ENCODE measurements at places on chromosomes 1 and 21.

- peak; percentile 14 for DNase-seq
Observed at GRCh38 chr1:108590957-108591356, 31.1 kb downstream of the EEIG2 start.

DNA sequence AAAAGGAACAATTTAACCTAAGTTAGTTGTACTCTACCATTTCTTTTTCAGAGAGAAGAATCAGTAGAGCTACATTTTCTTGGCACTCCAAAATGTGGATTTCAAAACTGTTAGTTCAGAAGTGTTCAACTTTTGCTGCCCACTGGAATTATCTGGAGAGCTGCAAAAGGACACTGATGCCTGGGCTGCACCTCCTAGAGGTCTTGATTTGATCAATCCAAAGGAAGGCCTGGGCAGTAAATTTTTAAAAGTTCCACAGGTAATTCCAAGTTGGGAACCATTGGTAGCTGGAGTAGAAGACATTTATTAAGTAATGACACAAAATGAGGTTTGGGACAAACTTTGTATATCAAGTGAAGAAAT lies 79.3 kb upstream of the HMCN1 start:
- DNase-seq = no peak

DNA sequence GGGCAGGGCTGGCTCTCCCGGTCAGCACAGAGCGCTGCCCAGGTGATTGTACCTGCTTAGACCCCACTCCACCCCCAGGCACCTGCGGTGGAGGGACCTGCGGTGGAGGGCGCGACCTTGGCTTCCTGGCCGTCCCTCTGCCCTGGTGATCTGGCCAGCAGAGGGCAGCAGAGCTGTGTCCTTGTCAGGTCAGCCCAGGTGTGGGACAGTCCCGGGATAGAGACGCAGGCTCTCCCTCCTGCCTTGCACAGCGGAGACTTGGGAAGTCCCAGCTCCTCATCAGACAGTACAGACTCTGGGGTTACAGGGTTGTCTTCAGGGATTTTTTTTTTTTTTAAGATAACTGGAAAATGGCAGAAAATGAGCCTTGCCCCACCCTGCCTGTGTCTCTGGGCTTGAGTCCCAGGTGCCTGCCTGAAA lies 10.0 kb downstream of the SLX9 start:
- DNase-seq = peak; percentile 18

- DNase-seq = peak; percentile 11
Observed at GRCh38 chr21:42263591-42264131, 44.7 kb downstream of the ABCG1 start.

DNA sequence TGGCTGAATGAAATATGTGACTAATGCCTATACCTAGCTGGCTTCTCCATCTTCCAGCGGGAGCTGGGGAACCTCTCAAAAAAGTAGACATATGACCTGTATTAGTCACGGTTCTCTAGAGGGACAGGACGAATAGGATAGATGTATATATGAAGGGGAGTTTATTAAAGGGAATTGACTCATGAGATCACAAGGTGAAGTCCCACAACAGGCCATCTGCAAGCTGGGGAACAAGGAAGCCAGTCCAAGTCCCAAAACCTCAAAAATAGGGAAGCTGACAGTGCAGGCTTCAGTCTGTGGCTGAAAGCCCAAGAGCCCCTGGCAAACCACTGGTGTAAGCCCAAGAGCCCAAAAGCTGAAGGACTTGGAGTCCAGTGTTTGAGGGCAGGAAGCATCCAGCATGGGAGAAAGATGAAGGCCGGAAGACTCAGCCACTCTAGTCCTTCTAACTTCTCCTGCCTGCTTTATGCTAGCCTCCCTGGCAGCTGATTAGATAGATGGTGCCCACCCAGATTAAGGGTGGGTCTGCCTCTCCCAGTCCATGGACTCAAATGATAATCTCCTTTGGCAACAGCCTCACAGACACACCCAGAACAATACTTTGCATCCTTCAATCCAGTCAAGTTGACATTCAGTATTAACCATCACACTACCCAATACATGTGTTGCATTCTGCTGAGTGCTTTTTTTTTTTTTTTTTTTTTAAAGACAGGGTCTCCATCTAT lies 19.6 kb downstream of the OLIG1 start:
- no peak for DNase-seq

DNA sequence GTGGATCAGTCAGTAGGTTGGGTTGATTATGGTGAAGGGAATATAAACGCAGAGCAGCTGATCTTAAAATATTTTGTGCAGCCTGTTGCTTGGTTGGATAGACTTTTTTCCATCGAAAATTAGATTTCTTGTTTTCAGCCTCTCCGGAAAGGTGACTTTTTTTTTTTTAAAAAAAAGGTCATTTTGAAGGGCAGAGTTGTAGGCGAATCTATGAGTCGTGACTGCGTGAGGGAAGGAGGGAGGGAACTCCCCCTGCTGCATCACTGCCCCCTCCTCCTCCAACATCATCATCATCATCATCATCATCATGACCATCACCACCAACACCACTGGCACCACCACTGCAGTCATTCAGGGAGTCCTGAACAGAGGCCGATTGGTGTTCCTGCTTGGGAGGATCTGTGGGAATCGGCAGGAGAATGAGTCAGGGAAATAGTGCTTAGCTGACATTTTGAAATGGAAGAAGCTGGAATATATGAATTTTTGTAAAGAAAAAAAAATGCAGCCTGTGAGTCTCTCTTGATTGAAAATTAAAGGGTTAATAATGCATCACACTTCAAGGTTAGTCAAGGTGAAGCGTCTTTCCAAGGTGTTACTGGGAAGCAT lies 1.2 kb downstream of the ATP1B1 start:
- DNase-seq = peak; percentile 18

GRCh38 chr1:70142075-70142474 lies 63.3 kb downstream of the LRRC40 start:
- DNase-seq = no peak

DNA sequence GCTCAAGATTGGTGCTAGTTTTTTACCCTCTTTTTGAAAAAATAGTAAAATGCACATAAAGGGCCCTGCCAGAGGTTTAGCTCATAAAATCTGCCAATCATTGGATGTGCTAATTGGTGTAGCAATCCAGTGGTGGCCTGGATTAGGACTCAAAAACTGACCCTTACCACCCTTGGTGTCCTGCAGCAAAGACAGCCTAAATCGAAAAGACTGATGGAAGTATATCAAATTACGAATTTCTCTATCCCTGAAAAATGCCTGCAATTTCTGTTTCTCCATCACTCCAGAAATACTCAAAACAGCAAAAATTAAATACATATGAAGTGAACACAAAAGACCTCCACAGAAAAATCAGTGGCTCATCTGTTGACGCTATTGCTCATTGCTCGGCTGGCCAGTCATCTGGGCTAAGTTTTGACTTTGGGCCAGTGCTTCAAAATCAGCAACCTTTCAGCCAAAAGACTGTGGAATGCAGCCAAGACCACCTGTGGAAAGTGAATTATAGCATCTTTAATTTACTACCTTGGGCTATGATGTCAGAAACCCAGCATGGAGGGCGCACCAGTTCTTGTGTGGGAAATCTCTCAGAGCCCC lies 30.0 kb downstream of the WLS start:
- DNase-seq = no peak

GRCh38 chr21:42063191-42063570 lies 7.9 kb upstream of the UMODL1 start:
- peak; percentile 97 for DNase-seq

DNA sequence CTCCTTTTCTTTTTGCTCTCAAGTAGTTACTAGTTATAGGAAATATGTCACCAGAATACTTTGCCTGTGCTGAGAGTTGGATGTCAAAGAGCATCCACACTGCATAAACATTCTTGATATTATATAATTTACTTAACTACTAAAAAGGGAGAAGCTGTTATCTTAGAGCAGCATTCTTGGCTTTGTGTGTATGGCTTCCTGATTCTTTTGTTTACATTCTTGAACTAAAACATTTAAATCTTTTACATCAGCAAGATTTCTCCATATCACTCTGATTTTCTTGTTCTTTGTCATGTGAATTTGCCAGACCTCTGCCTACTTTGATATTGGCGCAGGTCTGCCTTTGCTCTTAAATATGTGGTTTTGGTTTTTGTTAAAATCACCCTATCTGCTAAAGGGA lies 48.8 kb downstream of the SUCO start:
- DNase-seq = no peak

DNA sequence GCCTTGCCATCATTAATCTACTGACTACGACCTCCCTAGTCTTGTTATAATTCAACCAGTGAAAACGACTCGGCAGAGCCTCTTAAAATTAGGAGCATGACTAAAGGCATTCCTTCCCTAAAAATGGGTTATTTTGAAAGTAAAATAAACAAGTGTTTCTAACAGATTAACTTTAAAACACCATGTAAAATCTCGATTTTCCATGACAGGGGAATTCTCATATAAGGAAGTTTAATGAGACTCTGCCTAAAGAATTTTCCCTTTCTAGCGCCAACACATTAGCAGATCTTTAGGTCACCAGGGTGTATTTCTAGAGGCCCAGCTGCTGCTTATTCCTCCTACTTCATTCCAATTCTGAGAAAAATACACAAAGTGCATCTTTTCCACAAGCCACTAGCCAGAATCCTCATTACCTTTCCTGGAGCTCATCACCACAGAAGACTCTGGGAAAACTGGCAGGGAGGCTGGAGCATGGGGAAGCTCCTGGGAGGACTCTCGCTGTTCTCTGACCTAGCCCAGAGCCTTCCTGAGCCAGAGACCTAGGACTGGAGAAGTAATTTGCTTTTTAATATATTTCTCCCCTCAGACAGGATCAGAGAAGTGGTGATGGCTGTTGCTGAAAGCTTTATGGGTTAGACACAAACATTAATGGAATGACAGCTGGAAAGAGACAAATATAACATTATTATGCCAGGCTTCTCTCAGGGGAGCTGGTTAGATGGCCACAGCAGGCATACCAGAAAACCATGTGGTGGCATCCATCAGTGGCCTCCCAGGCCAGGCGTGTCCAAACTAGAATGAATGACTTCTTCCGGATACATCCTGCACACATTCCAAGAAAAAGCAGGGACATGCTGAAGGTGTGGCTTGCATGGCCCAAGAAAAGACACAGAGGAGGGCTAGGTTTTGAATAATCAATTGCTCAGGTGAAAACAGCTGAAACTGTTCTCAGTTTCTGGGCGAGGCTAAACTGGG lies 63.6 kb upstream of the CTTNBP2NL start:
- no peak for DNase-seq

GRCh38 chr1:58063095-58063494 lies 483.4 kb downstream of the OMA1 start:
- no peak for DNase-seq

- peak; percentile 96 for DNase-seq
Observed at GRCh38 chr1:220335668-220336067, 63.4 kb upstream of the RAB3GAP2 start.

DNA sequence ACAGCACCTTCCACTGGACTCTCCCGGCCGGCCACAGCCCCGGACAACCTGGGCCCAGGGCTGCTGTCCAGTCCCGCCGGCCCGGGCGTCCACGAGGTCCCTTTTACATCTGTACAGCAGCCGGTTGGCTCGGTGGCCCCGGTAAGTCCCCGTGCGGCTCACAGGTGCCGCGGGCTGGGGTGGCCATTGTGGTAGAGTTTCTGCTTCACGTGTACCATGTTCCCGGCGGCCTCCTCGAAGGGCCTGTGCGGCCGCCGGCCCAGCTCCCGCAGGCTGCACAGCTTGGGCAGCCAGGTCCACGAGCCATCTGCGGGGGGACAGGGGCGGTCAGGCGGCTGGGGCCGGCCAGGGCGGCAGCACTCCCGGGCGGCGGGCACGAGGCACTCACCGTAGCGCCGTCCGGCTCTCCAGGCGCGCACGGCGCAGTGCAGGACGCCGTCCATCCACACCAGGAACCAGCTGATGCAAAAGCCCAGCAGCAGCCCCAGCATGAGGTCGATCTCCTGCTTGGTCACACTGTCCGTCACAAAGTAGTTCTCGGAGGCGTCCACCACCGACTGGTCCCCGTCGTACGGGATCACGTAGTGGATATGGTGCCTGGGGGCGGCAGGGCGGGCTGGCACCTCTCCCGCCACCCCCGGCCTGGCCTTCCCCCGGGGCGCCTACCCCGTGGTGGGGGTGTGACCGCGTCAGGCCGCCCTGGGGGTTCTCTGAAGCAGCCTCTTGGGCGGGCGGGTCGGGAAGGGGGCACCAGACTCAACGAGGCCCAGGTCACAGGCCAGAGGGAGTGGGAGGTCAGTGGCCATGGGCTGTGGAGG lies 5.0 kb downstream of the TMEM240 start:
- no peak for DNase-seq

GRCh38 chr1:183363972-183364371 lies 54.2 kb downstream of the NMNAT2 start:
- no peak for DNase-seq

GRCh38 chr1:183293241-183293640 lies 107.2 kb downstream of the LAMC2 start:
- no peak for DNase-seq

GRCh38 chr1:109928591-109929111 lies 18.0 kb downstream of the CSF1 start:
- DNase-seq = no peak

DNA sequence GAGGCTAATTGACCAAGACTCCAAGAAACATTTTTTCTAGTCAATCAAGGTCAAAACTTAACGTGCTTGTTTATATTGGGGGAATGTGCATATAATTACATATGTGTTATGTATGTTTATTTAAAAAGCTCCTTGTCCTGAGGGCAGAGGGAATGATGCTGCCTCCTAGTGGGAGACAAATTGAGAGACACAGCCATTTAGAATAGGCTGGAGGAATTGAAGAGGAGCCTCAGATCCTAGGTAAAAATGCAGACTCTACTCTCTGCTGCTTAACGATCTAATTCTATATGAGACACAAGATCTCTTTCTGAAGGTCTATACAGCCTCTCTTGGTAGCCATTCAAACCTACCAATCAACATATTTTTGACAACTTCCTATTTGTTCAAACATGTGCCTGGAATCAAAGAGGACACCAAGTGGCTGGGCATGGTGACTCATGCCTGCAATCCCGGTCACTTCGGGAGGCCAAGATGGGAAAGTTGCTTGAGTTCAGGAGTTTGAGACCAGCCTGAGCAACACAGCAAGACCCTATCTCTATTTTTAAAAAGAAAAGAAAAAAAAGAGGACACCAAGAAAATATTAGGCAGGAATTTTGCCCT lies 136.6 kb upstream of the ZNF648 start:
- DNase-seq = no peak

DNA sequence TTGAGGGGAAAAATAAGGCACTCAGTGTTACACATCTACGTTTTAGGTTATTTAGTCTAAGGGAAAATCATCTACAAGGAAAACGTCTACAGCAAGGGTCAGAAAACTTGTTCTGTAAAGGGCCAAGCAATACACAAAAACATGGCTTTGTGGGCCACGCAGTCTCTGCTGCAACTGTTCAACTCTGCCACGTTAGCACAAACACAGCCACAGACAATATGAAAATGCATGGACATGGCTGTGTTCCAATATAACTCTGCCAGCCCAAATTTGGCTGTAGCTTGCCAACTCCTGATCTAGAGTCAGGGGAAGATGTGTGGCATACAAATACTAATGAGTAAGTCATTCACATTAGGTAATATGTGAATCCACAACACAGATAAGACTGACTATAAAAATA lies 40.7 kb downstream of the COA6 start:
- DNase-seq = no peak

- DNase-seq = no peak
Observed at GRCh38 chr1:165356876-165357275, 361 bp upstream of the LMX1A start.
